Activated T-cell treated with anti-CD3 and anti-CD28 coated beads, Interleukin-2, amount 50 U/mL, for 4 hours (primary cell): ENCODE measurements at places on chromosomes 4 and X.

DNA sequence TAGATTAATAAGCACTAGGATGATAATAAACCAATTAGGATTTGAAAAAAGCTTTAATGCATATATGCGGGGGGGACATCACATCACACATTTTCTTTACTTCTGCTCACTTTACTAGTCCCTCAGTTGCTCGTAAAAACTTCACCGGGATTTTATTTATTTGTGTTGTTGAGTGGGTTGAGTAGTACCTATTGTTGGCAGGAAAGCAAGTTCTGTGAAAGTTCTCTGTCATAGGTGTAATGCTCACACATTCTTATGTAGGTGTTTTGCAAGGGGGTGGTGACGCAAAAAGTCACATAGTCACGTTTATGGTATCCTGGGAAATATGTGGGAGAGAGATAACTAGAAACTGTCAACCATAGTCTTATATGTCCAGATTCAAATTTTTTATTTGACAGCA lies 65.3 kb downstream of the PDLIM5 start:
- no peak for DNase-seq

- DNase-seq, result no peak
Observed at GRCh38 chr4:61468024-61468720, 268.0 kb downstream of the ADGRL3 start.

DNA sequence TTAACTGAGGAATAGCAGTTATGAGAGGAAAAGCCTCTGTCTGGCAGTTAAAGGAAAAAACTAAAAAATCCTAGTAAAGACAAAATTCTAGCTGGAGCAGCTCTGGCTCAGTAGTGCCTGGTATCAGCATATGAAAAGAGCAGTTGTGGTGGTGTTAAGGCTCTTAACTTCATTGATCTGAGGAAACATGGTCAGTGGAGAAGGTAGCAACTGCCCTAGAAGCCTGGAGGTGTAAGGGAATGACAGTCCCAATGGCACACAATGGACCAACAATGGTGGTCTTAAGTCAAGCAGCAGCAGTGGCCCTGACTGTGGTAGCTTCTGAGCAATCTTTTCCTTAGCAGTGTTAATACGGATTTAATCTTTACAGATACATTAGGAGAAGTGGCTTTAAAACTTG lies 189.6 kb upstream of the POF1B start:
- DNase-seq, result no peak

DNA sequence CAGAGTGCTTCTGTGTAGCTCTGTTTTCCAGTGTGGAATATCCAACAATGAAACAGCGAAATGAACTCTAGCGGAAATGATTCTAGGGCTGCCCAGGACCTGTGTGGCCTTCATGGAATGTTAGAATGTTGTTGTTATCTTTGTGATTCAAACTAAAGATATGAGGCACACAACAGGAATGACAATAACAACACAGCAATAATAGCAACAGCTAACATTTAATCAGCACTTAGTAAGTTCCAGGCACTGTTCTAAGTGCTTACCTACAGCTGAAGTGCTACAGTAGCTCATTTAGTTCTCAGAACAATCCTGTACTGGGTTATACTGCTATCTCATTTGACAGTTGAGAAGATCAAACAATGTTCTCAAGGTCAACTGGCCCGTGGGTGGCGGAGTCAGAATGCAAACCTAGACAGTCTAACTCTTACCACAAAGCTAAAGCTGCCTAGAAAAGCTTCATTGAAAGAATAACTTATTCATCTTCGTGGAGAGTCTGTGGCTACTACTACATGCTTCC lies 63.7 kb downstream of the MAML3 start:
- DNase-seq, result no peak

DNA sequence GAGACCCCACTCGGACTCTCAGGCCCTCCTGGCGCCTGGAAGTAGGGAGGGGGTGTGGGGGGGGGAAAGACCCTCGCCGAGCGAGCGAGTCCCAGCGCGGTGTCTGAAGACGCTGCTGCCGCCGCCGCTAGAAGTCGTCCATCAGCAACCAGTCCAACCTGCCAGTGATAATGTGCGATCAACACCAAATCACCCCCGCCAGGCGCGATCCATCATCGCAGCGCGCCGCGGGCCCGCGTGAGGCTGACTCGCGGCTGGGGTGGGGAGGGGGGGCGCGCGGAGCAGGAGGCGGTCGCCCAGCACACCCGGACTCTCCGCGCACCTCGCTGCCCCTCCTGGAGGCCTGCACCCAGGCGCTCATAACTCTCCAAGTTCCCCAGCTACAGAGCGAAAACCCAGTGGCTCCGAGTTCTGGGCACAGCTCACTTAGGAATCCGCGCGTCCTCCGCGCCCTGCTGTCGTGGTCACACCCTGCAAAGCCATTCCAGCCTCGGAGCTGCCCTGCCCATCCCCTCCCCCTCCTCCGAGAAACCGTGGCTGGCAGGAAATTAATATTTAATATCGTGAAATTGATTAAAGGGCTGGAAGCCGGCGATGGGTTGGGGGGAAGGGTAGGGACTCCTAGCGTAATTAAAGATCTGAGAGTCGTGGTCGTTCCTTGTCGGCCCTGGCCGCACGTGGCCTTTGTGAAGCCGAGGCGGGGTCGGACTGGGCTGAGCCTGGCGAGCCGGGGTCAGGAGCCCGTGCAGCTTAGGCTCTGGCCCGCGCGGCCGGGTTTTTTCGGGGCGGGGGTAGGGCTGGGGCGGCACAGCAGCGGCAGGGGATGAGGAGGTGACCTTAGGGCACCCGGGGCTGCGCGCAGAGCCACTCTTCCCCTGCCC lies 58.1 kb upstream of the BCOR start:
- DNase-seq, result no peak

DNA sequence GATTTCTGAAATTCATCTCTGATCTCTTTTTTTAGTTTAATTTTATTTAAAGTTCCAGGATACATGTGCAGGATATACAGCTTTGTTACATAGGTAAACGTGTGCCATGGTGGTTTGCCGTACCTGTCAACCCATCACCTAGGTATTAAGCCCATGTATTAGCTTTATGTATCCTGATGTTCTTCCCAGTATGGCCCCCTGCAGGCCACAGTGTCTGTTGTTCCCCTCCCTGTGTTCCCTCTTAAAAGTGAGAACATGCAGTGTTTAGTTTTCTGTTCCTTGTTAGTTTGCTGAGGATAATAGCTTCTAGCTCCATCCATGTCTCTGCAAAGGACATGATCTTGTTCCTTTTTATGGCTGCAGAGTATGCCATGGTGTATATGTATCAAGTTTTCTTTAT lies 153.2 kb downstream of the RAPGEF2 start:
- no peak for DNase-seq
